Ascending aorta (tissue), 2 donors: ENCODE measurements at places on chromosomes 6 and 20. TPM values are rescaled to one million over a fixed set of nuclear protein-coding genes. Genes with fewer than 3 reads are reported as not detected.

DNA sequence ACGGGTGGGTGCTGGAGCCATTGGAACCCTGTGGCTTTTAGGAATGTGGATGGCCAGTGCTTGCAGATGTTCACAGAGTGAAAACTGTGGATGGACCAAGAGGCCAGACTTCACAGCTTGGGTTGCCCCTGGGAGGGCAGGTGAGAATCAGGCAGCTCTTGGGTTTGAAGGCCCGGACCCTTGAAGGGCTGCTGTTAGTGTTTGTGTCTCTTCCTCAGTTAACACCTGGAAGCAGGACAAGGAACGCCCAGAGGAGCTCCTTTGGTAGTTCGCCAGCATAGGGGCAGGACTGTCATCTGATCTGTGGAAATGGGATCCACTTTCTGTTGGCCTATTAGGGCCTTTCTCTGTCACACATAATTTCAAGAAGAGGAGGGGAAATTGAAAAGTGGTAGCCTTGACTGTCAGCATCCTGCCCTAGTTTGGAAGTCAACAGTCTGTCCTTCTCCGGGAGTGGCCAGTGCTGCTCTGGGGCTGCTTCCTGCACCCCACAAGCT, 43.6 kb downstream of the RIOK1 start:
- no peak for DNase-seq

DNA sequence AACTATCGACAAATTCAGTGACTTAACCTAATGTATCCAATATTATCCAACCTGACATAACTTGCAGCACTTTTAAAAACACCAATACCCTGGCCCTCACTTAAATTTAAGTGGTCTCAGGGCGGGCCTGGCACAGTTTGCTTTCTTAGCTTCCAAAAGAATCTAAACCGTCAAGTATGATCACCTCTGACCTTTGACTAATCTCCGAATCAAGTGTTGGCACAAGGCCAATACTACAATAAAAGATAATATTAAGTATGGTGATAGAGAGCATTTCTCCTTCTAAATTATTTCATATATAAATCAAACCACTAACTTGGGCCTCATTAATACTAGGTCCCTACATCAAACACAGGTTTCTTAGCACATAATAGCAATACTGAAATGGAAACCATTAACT, 153.0 kb downstream of the PTPRK start:
- DNase-seq: no peak

DNA sequence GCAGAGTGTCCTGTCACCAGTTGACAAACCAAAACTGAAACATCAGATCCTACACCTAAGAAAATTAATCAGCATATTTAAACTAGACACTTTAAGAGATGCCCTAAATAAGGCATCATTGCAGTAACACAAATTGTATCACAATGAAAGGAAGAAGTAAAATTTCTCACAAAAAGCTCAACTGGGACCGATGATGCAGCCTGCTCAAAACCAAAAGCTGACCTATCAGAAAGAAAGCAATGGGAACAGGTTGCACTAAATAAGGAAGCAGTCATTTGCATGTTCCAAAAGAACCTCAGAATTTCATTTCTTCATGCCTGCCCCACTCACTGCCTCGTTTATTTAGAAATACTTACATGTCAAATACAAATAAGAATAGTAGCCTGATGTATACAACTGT, 12.1 kb downstream of the HIVEP2 start:
- DNase-seq: no peak

- no peak for DNase-seq
These were observed 21.7 kb upstream of the SENP6 start for GRCh38 chr6:75579951-75580350.

DNA sequence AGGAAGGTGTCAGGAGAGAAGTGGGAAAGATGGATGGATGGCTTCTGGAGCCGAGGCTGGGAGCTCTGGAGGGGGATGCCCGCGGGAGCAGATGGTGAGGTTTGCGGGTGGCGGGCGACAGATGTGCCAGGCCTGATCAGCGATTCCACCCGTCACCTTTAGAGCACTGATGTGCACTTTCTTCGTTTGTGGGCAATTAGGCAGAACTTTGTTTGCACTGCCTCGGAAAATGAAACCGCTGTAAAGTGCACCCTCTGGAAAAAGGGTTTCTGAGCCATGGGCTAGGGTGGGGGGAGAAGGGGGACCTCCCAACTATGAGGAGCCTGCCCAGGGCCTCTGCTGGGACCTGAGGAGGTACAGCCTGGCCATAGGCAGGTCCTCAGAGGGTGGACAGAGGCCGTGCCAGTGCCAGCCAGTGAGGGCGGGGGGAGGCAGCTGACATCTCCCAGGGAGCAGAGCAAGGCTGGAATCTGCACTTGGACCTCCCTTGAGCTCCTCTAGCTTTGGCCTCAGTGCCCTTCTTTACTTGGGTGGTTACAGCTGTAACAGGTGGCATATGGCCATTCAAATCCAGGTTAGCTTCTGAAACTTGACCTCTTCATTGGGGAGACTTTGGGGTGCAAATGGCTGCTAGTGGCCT, 58.7 kb downstream of the CD40 start:
- DNase-seq: no peak

- DNase-seq: no peak
These were observed 56.8 kb downstream of the CEBPB start for GRCh38 chr20:50247196-50248094.

The HLA-DMB gene
- 26.8 TPM for total RNA-seq

The KCNK5 gene
- 2.6 TPM for total RNA-seq

The RAET1E gene
- total RNA-seq: not detected

The SNAP91 gene
- 0.64 TPM for total RNA-seq
